ENCODE measurements at places on chromosomes 2 and 18.
A peak's percentile ranks its signal among the peaks of the same experiment; 100 is the strongest.

DNA sequence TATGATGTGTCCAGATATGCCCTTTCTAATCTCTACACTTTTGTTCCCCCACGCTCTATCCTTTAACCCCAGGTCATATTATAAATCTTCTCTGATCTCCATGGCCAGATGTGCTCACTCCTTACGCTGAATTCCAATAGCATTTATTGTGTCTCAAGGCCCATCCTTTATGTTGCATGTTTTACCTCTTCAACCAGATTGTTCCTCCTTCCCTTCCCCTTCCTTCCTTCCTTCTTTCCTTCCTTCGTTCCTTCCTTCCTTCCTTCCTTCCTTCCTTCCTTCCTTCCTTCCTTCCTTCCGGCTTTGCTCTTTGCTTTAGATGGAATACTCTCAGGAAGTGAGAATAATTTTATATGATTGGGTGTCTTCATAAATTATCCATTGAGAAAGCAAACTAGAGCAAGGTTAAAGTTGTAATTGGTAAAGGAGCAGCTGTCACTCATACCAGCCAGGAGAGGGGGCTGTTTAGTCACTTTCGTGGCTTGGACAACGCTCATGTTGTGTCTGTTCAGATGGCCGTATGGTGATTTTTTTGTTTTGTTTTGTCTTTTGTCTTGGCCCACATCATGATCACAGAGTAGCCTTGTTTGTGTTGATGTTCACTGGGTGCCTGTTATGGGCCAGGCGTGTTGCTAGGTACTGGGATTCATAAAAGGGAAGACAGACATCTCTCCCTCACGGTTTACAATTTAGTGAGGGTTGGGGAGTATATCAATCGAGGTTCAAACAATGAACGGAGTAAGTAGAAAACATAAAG is 68.0 kb downstream of the DAW1 start:
- peak; percentile 5 for DNase-seq

GRCh38 chr2:168233726-168234406 is 13.5 kb downstream of the STK39 start:
- no peak for DNase-seq

DNA sequence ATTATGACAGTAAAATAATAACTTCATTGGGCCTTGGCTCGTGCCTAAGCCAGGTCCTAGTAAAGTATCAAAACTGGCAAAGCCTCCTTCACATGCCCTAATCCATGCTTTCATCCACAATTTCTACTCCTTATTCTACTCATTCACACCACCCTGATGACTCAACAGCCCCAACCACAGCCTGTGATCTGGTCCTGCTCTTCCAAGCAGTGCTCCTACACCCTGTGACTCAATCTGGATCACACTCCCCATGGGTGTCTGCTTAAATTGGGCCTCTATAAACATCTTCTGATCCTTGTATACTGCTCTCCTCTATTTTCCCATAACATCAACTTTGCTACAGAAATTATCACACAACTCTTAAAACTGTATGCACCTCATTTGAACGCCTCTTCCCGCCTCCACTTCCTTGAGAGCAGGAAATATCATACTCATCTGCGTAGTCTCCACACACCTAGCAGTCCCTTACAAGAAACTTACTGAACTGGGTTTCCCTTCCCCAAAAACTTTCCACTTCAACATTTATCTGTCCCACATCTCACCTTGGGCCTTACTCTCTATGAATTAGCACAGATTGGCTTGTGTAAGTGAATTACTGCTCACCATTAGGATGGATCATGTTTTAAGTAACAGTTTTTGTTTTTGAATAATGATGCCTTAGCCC is 15.9 kb downstream of the GTF3C3 start:
- peak; percentile 80 for DNase-seq

DNA sequence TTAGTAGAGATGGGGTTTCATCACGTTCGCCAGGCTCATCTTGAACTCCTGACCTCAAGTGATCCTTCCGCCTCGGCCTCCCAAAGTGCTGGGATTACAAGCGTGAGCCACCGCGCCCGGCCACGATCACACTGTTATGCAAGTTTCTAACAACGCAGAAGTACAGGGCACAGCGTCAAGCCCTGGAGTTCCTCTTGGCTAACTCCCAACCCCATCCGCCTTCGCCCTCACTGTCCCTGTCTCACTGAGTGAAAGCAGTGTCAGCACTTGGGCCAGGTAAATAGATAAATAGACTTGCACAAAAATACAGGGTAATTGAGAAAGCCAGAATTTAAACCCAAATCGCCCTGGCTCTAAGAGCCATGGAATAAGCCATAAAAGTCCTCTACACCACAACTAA is 111.7 kb downstream of the ACVR1 start:
- no peak for DNase-seq

GRCh38 chr18:79056827-79057367 is 12.3 kb upstream of the ATP9B start:
- DNase-seq: no peak

GRCh38 chr2:110812726-110813645 is 80.6 kb downstream of the ACOXL start:
- no peak for DNase-seq

DNA sequence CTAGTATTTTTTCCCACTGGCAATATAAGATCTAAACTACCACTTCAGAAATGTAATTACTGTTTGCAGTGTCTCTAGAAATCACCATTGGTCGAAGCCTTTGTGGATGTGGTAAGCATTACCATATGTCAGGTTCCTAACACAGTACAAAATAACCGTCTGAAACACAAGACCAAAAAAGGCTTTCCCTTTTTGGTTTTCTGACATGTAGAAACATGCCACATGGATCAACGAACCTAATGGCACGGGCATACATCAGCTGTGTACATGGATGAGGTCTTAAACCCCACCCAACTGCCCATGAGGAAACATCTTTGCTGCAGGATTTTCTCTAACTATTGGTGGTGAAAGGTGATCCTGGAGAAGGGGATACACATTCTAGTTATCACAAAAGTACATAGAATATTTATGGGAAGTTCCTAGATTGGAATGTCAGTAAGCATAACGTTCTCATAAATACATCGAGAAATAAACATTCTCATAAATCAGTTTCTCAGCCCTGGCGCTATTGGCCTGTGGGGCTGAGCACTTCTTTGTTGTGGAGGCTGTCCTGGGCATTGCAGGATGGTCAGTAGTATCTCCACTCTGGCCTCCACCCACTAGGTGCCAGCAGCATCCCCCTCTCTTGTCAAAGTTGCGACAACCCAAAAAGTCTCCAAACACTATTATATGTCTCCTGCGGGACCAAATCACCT is 9.0 kb downstream of the VIT start:
- DNase-seq: no peak

DNA sequence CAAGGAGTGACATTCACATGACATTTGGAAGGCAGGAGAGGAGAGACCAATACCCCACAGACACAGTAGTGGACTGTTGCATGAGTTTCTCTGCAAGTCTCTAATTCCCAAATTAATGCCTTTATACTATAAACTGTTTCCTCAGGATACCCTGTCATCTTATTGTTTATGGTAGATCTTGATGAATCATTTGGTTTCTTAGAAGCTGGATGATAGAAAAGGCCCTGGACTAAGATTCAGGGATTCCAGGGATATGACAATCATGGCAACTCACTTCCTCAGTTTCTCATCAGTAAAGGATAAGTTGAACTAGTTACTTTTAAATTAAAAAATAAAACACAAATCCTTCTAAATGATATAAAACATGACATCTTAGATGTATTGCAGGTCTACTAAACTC is 292.5 kb downstream of the TDRD15 start:
- DNase-seq: no peak

GRCh38 chr2:175854129-175854528 is 147.9 kb downstream of the LNPK start:
- DNase-seq: no peak

DNA sequence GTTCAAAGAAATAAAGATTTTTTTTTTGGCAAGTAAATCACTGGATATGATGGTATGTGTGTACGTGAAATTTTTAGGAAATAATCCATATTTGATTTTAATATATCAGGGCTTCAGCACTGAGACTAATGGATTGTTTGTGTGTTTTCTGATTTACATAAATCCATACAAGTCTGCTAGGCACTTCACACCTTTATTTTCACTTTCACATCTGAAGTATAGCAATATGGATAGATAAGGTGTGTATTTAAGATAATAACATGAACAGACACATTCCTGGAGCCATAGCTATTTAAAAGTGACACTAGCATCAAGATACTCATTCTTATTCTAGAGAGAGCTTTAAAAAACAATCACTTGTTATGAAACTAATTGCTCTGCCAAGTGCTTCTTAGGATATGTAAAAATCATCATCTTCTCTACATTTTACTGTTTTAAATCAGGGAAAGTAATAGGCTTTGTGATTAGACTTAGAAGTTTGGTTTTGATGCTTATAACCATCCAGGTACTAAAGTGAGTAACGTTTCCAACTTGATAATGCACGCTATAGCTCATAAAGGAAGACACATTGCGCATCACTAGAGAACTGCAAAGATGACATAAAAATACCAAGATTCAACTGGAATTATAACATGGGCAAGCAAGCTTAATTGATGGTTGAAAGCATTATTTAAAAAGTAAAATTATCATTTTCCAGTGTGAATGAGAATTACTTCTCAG is 208.9 kb downstream of the ZEB2 start:
- no peak for DNase-seq

DNA sequence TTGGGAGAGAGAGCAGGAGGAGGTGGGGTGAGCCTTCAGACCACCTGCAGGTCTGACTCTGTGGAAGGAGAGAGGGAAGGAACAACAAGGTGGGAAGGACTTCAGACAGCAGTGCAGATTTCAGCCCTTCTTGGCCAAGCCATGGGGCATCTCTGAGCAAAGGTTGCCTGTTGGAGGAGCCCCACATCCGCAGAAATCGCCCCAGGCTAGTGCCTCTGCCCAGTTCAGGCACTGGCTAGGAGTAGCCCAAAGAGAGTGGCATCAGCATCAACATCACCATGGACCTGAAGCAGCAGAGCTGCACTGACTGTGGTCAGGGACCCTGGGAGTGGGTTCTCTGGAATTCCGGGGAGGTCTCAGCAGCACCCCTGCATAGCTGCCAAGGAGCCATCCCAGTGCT is 10.2 kb downstream of the GPR55 start:
- no peak for DNase-seq

DNA sequence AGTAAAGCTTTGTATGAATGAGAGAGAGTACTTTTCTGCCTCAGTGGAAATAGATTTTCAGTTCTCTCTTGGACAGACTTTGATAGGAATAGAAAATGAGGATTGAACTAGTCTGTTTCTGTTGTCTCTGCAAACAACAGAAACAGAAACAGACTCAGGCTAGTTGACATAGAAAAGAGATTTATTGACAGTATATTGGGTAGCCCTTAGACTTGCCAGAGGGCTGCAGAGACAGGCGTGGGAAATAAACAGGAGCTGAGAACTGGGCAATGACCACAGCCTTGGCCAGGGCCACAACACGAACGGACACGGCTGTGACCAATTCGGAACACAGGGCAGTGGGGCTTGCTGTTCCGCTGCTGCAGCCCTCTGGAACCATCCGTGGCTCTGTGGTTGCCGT is 30.5 kb upstream of the YWHAQ start:
- DNase-seq: no peak

DNA sequence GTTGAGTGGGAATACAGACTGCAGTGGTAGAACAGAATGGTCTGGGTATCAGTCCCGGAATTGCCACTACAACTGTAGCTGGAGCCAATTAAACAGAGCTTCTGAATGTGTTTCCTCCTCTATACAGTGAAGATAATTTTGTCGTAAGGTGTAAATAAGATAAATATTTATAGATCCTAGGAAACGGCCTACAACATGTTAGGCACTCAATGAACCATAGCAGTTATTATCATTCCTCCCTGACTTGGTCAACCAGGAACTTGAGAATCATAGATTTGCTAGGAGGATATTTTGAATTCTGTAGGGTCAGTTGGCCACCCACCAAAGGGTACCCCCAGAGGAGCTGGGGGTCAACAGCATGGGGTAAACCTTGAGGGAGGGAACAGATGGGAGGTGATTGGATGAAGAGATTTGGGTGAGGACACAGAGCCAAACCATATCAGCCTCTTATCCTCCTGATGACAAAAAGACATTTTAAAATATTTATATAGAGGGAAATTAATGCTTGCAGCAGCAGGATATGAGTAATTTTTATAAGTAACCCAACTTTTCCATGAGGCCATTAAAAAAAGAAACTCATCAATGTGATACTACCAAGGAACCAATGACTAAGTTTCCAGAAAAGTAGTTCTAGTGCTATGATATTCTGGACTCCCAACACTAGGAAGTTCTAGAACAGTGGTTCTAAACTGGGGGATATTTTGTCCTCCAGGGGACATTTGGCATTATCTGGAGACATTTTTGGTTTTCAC is 4.0 kb downstream of the DHRS9 start:
- DNase-seq: no peak

- DNase-seq: no peak
These were observed 41.0 kb downstream of the KIDINS220 start for GRCh38 chr2:8796315-8796848.

DNA sequence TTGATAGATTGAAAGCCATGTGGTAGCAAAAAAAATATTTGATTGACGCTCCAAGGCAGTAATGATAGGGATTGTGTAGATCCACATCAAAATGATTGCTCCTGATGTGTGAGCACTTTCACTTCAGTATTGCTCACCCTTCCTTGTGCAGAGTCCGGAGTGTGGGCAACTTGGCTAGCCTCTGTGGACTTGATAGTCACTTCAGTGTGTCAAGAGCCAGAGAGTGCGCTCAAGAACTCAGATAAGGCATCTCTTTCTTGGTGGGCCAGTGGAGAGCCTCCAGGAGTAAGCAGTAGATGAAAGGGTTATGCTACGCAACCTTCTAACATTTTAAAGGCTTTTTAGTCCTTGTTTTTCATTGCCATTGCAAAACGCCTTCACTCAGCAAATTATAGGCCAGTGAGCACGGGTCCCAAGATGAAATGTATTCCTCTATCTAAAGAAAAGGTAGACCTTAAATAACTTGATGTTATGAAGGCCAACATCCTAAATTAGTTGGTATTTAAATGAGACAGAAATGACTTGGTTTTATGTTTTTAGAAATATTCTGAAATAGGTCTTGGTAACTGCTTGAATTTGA is 84.4 kb downstream of the MEIS1 start:
- DNase-seq: no peak

DNA sequence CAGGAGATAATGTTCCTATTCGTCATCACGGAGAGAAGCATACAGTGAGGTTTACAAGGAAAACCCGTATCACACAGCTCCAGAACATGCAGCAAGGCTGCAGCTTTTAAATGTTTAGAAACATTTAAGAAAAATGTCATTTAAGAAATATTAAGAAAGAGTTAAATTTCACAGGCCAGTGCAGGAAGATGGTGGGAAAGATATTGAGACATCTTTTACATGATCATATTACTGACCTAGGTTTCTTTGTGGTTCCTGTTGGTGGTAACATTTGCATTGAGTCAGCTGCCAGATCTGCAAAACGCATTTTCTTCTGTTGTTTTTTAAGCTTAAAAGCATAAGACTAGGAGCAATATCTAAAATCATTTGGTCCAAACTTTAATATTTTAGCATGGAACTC is 44.9 kb downstream of the CPO start:
- no peak for DNase-seq
